ENCODE measurements at places on chromosomes 2 and 18.

DNA sequence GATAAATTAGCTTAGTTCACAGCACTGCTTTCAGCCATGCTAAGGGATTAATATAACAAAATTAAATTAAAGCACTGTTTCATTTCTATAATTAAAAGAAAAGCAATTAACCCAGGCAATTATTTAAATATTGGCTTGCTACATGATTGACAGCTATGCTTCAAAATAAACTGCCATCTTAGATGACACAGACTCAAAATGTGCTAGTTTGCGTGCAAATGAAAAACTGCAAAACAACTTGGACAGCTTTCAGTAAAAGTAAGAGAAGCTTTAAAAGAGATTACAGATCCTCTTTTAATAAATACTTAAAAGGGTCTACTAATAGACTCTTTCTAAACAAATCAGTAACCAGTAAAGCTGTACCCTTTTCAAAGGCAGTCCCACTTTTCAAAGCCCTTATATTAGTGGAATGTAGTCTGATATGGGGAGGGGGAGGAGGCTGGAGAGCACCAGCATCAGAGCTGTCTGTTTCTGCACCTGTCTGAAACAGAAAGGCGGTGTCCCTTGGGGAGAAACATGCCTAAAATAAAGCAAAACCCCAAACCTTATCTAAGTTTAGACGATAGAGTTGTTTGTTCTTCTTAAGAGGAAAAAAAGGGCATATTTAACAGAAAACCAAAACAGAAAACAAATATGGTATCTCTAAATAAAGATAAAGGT is 20.8 kb downstream of the EIF2AK3 start:
- DNase-seq = no peak

GRCh38 chr2:16316456-16317210 is 349.0 kb downstream of the CYRIA start:
- no peak for DNase-seq

DNA sequence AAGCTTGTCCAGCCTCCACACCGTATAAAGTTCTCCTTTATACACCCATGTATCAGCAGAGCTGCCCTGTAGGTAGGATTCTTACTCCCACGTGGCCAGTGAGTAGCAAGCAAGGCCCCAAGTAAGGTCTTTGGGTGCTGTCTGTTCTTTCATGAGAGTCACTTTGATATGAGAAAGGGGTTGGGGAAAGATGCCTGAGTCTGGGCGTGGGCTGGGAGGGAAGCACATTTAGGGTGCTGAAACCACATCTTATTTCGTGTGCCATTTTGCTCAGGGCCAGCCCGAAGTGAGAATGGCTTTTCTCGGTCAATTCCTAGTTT is 436 bp upstream of the ITPRIPL1 start:
- DNase-seq = no peak

- DNase-seq = no peak
These were observed 438.6 kb upstream of the POU3F3 start for GRCh38 chr2:104415284-104415683.

DNA sequence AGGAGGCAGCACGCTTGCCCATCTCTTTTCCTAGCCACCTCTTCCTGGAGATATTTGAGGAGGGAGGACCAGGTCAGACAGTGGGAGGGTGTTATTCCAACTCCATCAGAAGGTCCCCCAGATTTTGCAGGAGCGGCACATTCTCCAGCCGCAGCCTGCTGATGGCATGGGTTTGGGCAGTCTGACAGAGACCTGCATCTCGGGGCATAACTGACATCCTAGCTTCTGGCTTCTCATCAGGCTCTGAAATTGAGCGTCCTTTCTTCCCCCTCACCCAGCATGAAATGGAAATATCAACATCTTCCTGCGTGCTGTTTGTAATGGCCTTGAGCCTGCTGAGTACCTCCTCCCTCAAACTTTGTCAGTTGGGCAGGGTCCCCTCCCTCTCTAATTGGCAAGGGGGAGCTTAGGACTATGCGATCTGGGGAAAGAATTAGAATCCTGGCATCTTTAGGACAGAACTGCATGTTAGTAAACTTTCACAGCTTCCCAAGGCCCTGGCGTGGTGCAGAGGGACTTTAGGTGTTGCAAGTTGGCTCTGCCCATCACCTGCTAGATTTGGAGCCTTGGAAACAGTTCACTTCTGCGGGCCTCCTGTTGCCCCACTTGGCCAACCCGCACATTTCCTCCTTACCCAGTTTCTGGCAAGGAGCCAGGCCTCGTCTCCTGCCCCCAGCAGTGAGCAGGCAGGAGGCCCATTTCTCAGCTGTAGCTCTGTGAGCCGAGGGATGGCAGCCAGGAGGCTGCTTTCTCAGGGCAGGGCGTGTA is 2.2 kb downstream of the ITM2C start:
- no peak for DNase-seq

GRCh38 chr2:10030311-10030736 is 13.0 kb upstream of the KLF11 start:
- DNase-seq = no peak

DNA sequence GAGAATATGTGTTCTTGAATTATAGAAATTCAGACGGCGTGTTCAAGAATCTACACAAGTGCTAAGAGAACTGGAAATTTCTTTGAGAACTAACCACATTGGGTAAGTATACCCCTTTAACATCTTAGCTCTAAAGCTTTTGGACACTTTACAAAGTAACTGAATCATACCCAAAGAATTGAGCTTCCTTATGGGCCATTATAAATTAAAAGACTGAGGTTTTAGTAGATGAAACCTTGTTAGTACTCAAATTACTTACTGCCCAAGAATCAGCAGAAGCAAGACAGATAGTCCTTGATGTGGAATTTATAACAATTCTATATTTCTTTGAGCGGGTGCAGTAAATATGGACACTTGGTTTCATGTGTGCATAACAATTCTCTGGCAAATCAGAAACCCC is 168.3 kb downstream of the PRPF40A start:
- DNase-seq = no peak

- DNase-seq = no peak
These were observed 23.5 kb downstream of the ROCK2 start for GRCh38 chr2:11320698-11321492.

DNA sequence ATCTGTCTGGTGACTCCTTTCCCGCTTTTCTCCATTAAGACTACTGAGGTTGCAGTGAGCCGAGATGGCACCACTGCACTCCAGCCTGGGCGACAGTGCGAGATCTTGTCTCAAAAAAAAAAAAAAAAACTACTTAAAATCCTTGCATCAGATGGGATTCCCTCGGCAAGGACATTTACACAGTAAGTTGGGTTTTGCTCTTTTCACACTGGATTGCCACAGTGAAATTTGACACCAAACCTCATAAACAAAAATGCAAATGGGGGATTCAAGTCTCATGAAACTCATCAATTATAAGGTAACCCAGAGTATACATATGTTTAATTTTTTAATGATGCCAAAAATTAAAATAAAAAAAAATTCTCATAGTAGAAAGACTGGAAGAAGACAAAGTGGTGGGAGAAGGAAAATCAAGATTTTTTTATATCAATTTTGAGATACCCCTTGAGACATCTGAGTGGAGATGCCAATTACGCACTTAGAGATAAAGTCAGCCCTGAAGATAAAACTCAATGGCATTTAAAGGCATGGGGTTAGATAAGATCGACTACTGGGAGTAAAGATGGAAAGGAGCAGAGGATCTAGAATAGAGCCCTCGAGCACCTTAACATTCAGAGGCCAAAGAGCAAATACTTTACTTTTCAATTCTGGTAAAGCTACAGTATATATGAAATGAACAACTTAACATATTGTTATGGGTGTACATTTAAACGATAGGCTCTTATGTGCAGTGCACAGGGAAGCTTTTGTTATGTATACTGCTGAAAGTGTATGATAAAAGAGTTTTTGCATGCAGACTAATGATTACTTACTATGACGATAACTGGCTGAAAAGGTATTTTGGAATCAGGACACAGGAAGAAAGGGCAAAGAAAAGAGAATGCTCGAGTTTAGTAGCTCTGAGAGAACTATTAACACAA is 37.6 kb downstream of the CHMP3 start:
- no peak for DNase-seq

- DNase-seq = no peak
These were observed 32.8 kb upstream of the TNS1 start for GRCh38 chr2:218035463-218036100.
